ENCODE measurements at places on chromosomes 12 and 14. TPM values are rescaled to one million over a fixed set of nuclear protein-coding genes. Genes with fewer than 3 reads are reported as not detected.

The KRT6A gene
- not detected for total RNA-seq

The FAM181A gene
- not detected for total RNA-seq

GRCh38 chr12:2654741-2655140, 140.0 kb upstream of the FKBP4 start:
- DNase-seq: no peak

DNA sequence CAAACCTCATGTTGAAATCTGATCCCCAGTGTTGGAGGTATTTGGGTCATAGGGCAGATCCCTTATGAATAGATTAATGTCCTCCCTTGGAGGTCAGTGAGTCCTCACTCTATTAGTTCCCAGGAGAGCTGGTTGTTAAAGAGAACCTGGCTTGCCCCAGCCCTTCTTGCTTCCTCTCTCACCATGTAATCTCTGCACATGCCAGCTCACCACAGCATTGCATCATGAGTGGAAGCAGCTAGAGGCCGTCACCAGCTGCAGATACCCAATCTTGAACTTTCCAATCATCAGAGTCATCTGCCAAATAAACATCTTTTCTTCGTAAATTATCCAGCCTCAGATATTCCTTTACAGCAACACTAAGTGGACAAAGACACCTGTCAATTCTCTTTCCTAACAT, 161.8 kb upstream of the IGF1 start:
- no peak for DNase-seq

GRCh38 chr12:7072035-7072434, 11.5 kb downstream of the C1S start:
- no peak for DNase-seq

GRCh38 chr14:95319312-95320077, at the start of gene CLMN:
Gene CLMN, minus strand, starts transcription at chr14:95319908. Its CDS starts 116 bp downstream, at chr14:95319792.
- peak; percentile 73 for DNase-seq

The CATSPERB gene
- total RNA-seq: 2.2 TPM

- DNase-seq: no peak
Observed at GRCh38 chr14:66111891-66112290, 374.3 kb upstream of the CCDC196 start.

The VIPAS39 gene
- 21.2 TPM for total RNA-seq

GRCh38 chr12:110107369-110108281, 16.5 kb upstream of the IFT81 start:
- no peak for DNase-seq

The TAS2R13 gene
- 0.49 TPM for total RNA-seq

The IRAK3 gene
- total RNA-seq: 0.97 TPM

- DNase-seq: no peak
Observed at GRCh38 chr14:80956922-80957321, 1.5 kb downstream of the TSHR start.

The ST8SIA1 gene
- 0.15 TPM for total RNA-seq

DNA sequence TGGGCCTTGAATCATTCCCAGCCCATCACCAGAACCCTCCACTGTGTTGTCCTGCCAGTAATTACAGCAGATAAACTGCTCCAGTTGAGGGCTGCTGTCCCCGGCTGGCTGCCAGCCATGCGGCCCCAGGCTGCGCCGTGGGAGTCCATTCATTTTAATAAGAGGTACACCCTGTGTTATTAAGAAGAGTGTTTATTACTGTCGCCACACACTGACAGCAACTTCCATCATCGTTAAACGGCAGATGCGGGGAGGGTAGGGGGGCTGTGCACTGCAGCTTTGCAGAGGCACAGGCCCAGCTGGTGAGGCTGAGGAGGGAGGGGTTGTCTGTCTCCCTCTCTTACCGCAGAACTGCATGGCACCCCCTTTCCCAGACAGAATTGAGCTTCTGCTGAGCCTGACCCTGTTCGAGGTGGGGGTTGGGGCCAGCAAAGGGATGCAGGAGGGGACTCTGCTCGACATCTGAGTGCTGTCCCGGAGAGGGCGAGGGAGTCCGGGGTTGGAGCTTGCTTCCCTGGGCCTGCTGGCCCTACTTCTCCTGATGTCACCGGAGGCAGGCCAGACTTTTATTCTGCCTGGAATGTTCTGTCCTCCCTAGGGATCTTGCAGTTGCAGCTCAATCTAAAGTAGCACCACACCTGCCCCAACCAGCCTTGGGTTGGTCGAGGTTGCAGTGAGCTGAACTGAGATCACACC, 33.8 kb upstream of the GPATCH2L start:
- no peak for DNase-seq

DNA sequence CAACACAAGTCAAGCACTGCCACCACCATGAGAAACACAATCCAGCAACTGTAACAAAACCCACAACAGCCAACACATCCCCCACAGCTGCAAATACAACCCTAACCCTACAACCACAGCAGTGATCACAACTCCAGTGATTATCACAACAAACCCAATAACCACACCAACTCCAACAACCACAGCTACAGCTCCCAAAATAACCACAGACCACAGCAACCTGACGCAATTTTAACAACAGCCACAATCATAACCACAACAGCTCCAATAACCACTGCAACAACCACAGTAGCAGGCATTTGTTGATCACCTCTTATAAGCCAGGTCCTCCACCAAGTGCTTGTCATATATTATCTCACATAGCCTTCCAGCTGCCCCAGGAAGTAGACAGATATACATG, 42.2 kb upstream of the FAM181A start:
- no peak for DNase-seq

GRCh38 chr14:103107941-103108748, 13.6 kb downstream of the EXOC3L4 start:
- DNase-seq: no peak

- no peak for DNase-seq
Observed at GRCh38 chr12:57896115-57896433, 45.3 kb upstream of the ATP23 start.

GRCh38 chr12:117284140-117284539, 77.3 kb downstream of the NOS1 start:
- no peak for DNase-seq

GRCh38 chr14:91418387-91419043, 895 bp upstream of the CCDC88C start:
- DNase-seq: no peak

The POTEM gene
- not detected for total RNA-seq

The SENP1 gene
- total RNA-seq: 20.9 TPM

- no peak for DNase-seq
Observed at GRCh38 chr14:98348505-98348904, 923.5 kb downstream of the BCL11B start.

- peak; percentile 93 for DNase-seq
Observed at GRCh38 chr12:94147991-94148738, at the start of gene PLXNC1. Gene PLXNC1, plus strand, starts transcription at chr12:94148577. Its CDS starts 395 bp downstream, at chr12:94148972.

GRCh38 chr12:74671421-74671820, 133.8 kb downstream of the ATXN7L3B start:
- DNase-seq: no peak

DNA sequence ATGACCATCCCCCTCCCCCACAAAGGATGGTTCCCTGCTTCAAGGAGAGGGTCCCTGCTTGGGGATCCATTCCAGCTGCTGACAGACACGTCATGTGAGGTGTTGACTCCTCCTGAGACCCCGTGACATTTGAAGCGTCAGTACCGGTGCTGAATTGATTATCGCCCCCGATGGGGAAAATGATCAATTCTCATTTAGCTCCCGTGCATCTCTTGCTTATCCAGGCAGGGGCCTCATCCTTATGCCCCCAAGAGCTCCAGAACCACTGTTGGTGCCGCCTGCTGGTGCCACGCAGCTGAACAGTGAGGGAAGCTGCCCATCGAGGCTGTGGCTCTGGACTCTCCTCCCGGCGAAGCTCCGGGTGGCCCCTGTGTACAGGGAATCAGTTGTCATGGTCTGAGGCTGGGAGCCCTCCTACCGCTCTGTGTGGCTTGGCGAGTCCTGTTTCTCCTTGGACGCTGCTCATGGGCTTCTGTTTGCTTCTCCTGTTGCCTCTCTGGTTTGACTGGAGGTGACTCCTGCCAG, 4.6 kb downstream of the KIF26A start:
- DNase-seq: peak; percentile 64

DNA sequence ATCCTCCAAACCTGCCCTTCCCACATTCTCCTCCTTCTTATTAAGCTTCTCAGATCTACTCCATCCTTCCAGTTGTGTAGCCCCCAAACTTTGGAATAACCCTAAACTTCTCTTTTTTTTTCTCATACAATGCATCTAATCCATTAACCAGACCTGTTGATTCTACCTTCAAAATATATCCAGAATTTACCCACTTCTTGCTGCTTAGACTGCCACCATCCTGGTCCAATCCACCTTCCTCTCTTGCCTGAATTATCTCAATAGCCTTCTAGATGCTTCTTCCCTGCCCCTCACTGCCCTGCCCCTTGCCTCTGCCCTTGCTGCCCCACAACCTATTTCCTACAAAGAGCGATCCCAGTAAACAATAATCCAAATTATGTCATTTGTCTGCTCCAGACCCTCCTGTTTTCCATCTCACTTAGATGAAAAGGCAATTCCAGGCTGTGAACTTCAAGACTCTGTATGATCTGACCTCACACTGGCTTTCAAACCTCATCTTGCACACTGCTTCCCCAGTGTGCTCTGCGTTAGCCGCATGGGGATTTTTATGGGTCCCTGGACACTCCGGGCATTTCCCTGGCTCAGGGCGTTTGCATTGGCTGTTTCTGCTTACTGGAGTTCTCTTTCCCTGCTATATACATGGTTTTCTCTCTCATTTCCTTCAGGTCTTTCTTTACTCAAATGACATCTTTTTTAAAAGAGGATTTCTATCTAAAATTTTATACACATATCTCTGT, 42.6 kb upstream of the HIF1A start:
- no peak for DNase-seq

The ANG gene
- 7.3 TPM for total RNA-seq

- no peak for DNase-seq
Observed at GRCh38 chr12:10304161-10304574, 3.5 kb upstream of the KLRD1 start.

GRCh38 chr12:59067083-59067482, 146.8 kb upstream of the LRIG3 start:
- DNase-seq: no peak

GRCh38 chr14:80358112-80358511, 146.8 kb upstream of the DIO2 start:
- DNase-seq: no peak

The TRPV4 gene
- total RNA-seq: 2.2 TPM

The DIO3 gene
- total RNA-seq: not detected

The FAM90A1 gene
- total RNA-seq: not detected

The KLRG1 gene
- 0.17 TPM for total RNA-seq

GRCh38 chr14:91968280-91968679, 20.8 kb upstream of the FBLN5 start:
- DNase-seq: no peak

- no peak for DNase-seq
Observed at GRCh38 chr12:71870416-71870815, 30.9 kb downstream of the TBC1D15 start.

DNA sequence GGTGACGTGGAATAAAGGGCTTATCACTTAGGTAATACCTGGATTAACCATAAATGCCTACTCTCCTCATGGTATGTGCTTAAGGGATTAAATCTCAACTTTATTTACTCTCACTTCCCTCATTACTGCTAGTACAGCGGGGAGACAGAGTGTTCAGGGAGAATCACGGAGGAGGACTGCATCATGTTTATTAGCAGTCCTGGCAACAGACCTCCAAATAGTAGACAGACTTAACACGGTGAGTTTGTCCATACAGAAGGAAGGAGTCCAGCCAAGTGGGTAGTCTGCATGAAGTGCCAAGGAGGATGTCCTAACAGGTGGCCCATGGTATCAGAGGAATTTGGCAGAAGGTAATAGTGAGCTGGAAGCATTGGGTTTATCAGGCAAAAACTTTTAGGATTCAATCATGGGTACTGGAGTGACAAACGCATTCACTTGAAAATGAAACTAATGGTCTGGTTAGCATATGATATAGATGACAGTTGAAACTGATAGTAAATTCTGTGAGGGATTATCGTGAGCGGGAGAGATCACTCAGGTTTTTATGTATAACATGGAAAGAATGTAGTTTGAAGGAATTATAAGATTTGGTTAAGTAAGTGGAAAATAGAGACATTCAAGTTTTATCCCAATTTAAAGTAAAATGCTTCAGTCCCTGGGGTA, 471.8 kb downstream of the TMEM117 start:
- no peak for DNase-seq

DNA sequence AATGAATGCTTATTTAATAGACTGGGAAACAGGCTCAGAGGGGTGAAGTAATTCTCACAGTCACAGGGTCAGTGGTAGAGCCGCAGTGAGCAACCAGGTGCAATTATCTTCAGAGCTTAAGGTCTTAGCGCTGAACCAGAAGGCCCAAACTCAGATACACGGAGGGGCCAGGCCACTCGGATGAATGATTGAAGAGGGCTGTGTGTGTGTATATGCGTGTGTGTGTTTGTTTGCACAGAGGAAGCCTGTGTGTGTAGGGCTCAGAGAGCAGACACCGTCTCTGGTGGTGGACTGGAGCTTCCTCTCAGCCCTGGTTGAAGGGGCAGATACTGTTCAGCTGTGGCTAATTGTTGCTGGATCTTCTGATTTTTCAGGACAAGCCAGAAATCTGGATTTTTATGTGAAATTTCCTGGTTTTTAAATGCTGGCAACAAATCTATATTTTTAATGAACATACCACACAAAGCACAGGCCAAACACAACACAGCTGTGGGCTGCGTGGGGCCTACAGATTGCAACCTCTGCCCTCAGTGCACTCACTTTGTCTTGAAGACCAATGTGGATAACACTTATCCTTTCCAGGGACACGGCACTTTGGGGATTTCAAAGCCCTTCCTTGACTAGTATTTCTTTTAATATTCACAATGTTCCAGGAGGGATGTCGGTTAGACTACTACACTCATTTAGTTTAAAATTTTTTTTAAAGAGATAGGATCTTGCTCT, 94.5 kb upstream of the NRXN3 start:
- DNase-seq: no peak

- no peak for DNase-seq
Observed at GRCh38 chr12:70576341-70577282, 60.6 kb downstream of the PTPRB start.

Data from chondrocyte (in vitro differentiated cells).